Skin of body (tissue), 3 donors: ENCODE measurements at places on chromosomes 6 and 20. TPM values are rescaled to one million over a fixed set of nuclear protein-coding genes. Genes with fewer than 3 reads are reported as not detected.

- no peak for DNase-seq
Observed at GRCh38 chr20:17281478-17281877, 54.6 kb downstream of the PCSK2 start.

DNA sequence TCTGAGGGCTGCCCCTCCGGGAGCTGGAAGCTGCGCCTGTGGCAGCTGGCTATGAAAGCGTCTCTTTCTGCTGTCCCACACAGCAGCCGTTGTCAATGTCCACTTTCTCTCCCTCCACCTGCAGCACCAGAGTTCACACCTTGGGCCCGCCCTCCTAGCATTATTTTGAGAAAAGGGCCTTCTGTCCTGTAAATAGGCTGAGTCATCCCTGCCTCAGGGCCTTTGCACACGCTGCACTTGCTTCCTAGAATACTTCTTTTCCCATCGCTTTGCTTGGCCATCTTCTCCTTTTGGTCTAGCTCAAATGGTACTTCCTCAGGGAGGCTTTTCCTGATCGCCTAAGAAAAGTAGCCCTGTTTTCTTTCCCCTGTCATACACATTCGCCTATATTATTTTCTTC, 69.3 kb upstream of the ZNFX1 start:
- DNase-seq = no peak

GRCh38 chr6:139744891-139745290, 370.4 kb upstream of the CITED2 start:
- DNase-seq = no peak

- no peak for DNase-seq
Observed at GRCh38 chr6:70763754-70764510, 96.2 kb downstream of the SMAP1 start.

- no peak for DNase-seq
Observed at GRCh38 chr6:80196906-80197305, 90.4 kb downstream of the BCKDHB start.

DNA sequence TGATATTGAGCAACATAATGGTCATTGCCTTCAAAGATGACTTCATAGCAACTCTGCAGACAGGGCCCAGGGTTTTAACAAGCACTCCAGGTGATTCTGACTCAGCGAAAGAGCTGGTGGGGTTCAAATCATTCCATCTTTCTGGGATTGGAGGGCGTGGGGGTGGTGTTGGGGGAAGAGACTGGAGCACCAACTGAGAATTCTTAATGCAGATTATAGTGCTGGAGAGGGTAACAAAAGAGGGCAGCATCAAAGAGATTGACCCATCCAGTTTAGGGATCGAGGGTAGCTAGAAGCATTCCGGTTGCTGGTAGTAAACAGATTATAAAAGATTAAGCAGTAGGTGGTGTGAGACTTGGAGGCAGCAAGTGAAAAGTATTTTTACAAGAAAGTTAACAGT, 15.9 kb downstream of the PFDN4 start:
- no peak for DNase-seq

DNA sequence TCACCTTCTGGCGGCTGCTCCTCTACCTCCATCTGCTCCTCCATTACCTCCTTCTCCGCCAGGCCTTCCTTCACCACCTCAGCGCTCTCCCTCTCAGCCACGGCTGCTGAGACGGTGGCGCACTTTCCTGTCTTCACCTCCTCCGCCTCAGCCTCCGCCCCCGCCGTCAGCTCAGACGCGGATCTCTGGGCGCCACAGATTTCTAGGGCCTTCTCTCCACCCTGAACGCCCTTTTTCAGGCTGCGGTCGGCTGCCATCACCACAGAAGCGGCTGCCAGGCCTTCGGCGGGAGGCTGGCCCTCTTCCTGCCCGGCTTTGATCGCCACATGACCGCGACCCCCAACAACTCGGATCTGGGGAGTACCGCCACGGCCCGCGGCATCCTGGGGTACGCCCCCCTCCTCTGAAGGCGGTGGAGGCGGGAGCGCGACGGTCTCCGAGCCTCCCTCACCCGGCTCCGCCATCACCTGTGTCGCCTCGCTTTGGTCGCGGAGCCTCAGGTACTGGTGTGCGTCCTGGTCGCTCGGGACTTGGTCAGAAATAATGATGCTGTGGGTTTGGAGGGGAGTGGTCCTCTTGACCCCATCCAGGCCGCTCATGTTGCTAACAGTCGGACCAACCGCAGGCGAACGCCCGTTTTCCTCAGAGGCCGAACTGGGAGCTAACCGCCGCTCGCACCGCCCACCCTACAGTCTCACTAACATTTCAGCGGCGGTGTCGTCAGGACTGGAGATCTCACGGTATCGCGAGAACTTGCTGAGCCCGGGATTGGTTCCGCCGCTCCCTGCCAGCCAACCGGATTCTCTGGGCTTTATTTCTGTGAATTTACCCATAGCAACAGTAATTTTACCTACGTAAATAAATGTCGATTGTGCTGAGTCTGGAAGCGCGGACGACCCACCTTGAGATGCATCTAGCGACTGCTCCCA, at the start of gene TSPYL1:
Gene TSPYL1 (minus strand): TSS at position 699 of the 929 bp plus-strand sequence. CDS start 100 bp downstream, at position 599.
- peak; percentile 97 for DNase-seq

DNA sequence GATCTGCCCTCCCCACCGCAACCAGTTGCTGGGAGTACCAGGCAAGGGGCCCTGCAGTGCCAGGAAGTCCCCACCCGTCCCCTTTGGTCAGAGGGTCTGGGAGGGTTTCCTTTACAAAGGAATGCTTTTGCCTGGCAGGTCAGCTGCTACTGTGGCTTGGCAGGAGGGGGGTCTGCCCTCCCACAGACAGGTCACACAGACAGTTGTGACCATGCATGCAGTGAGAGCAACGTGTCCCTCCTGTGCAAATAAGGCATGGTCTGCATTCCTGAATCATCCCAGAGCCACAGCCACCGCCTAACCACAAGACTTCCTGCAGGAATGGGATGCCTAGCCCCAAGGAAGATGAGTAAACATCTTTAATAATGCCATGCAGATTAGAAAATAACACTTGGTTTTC, 439 bp upstream of the F13A1 start:
- no peak for DNase-seq

DNA sequence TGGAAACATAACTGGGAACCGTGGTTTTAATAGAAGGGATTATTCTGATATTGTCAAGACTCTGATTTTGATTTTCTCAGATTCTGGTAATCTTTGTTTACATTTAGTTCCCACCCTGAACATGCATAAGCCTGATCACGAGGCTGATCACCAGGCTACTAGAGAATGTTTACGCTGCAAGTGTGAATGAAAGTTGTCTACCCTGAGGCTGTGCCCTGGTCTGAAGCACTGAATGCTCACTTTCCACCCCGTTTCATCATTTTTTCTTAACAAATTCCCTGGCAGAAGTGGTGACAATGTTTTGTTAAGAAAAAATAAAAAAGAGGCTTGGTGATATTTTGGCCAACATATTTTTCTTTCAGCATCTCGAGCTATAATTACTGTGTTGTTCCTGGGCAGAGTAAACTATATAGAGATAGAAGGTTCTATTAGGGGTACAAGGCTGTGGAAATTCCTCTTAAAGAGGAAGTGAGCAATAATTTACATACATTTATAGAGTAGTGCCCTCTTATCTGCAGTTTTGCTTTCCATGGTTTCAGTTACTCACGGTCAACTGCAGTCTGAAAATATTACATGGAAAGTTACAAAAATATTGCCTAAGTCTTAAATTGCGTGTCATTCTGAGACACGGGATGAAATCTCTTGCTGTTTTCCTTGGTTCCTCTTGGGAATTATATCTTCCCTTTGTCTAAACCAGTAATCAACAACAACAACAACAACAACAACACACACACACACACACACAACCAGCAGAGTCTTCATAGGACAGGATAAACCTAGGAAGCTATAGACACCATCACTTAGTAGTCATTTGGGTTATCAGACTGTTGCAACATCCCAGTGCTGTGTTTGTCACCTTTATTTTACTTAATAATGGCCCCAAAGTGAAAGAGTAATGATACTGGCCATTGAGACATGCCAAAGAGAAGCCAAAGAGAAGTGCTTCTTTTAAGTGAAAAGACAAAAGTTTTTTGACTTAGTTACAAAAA, 566.6 kb upstream of the CITED2 start:
- DNase-seq = no peak

DNA sequence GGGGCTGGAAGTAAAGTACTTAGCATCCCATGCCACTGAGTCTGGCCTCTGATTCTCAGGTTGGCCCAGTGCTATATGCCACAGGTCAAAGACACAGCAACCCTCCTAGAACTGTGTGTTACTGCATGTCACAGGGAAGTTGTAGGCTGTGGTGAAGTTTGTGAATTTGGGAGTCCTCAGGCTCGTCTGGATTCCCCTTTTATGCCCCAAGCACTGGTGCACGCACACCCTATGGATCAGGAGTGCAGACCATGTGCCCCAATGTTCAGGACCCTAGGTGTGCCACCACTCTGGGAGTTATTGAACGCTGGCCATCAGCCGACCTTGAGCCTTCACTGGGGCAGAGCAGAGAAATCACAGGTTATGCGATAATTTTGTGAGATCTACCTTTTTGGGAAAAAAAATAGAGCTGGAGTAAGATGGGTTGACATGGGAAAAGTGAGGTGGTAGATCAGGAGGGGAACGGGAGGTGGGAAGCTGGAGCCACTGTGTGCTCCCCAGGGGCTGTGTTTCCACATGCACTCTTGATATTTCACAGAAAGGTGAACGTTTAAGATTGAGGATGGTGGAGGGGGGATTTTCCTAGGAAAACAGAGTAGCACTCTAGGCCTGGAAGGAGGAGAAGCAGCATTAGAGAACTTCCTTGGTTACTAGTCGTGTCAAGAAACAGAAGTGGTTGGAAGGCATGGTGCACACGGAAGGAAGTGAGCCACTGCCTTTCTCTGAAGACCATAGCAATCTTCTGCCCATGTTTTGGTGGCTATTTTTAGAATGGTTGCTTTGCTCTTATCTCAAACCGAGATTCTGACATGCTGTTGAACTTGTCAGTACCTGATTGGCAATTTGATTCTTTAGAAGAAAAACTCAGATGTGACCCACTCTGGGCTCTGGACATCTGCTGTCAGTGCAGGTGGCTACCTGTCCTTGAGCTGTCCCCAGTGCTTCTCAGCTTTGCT, 44.1 kb downstream of the DUSP22 start:
- no peak for DNase-seq

DNA sequence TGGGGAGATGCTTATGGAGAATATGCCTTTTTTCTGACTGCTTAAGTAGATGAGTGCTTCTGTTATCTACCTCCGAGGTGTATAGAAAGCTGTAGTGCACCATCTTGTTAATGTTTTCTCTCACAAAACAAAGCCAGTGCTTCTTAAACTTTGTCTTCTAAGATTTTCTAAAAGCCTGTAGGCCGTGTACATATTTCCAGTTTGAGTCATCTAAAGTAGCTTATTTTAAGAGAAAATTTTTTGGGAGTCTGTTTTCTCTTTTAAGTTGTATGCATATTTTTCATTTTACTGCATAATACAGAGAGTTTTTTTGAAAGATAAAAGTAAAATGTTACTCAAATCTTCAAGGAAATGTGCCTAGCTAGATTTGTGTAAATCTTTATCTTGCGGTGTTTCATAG, 151.7 kb downstream of the GRIK2 start:
- DNase-seq = no peak

DNA sequence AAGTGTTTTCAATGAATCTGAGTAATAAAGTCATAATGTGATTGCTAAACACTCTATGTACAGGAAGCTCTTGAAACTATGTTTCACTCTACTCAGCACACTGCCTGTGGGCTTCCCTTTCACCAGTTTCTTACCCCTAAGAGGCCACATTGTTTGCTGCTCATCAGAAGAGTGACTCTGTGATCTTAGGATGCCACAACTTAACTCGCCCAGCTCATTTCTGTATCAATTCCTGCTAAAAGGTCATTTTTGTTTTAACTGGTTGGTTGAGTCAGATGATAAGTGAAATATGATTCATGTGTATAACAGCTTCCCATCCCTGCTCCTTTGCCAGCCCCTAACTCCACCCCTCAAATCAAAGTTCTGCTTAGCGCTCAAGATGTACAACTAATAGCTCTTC, 9.8 kb upstream of the NDUFAF4 start:
- no peak for DNase-seq

DNA sequence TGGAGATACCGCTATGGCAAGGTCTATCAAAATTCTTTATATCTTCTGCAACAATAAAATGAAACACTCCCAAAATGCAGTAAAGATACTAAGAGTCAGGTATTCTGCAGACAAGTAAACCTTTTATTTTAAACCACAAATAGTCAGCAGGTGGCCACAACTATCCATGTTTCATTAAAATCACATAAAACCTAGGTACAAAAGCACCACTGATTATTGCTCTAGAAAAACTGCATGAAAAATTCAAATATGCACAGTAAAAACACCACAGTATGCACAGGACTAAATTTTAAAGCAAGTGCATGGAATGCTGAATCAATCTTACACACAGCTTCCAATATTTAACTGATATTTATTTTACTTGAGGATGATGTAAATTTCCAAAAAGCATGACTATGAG, 33.3 kb downstream of the HMGN3 start:
- DNase-seq = no peak

GRCh38 chr20:58691773-58692578, 624 bp upstream of the NPEPL1 start:
- no peak for DNase-seq

GRCh38 chr6:166567813-166568212, 18.7 kb downstream of the RAMACL start:
- DNase-seq = no peak

- DNase-seq = no peak
Observed at GRCh38 chr6:31836047-31836473, 8.5 kb downstream of the HSPA1B start.

- DNase-seq = no peak
Observed at GRCh38 chr20:49835031-49835430, 22.4 kb downstream of the SLC9A8 start.

- no peak for DNase-seq
Observed at GRCh38 chr6:57173886-57174510, 1.9 kb downstream of the BAG2 start.

- DNase-seq = peak; percentile 44
Observed at GRCh38 chr6:56246881-56247653, at the start of gene COL21A1. Gene COL21A1, minus strand, starts transcription at chr6:56247580. Its CDS starts 64,962 bp downstream, at chr6:56182618.

GRCh38 chr20:63567386-63568169, 6.5 kb downstream of the HELZ2 start:
- DNase-seq = no peak

GRCh38 chr6:135269481-135269891, 88.4 kb downstream of the MYB start:
- DNase-seq = no peak

Gene CPNE5
- total RNA-seq = 4.0 TPM

Gene SLC22A23
- total RNA-seq = 11.8 TPM

Gene MYB
- total RNA-seq = 7.8 TPM

Gene EPPIN
- total RNA-seq = not detected

Gene ACSS1
- 19.7 TPM for total RNA-seq

Gene RAET1E
- 3.3 TPM for total RNA-seq

Gene FBXO30
- 20.2 TPM for total RNA-seq

Gene CFB
- total RNA-seq = 2.2 TPM

Gene PACRG
- 5.5 TPM for total RNA-seq

Gene BTN2A1
- 12.7 TPM for total RNA-seq

Gene NKX2-2
- total RNA-seq = not detected

Gene MEI4
- 0.10 TPM for total RNA-seq

Gene RBCK1
- 34.0 TPM for total RNA-seq
